ENCODE measurements at places on chromosomes 7 and 10.
A peak's percentile ranks its signal among the peaks of the same experiment; 100 is the strongest.

- no peak for DNase-seq
Measured at GRCh38 chr10:63896992-63897391, 375.8 kb downstream of the REEP3 start.

- no peak for DNase-seq
Measured at GRCh38 chr7:739983-740942, 13.2 kb upstream of the PRKAR1B start.

DNA sequence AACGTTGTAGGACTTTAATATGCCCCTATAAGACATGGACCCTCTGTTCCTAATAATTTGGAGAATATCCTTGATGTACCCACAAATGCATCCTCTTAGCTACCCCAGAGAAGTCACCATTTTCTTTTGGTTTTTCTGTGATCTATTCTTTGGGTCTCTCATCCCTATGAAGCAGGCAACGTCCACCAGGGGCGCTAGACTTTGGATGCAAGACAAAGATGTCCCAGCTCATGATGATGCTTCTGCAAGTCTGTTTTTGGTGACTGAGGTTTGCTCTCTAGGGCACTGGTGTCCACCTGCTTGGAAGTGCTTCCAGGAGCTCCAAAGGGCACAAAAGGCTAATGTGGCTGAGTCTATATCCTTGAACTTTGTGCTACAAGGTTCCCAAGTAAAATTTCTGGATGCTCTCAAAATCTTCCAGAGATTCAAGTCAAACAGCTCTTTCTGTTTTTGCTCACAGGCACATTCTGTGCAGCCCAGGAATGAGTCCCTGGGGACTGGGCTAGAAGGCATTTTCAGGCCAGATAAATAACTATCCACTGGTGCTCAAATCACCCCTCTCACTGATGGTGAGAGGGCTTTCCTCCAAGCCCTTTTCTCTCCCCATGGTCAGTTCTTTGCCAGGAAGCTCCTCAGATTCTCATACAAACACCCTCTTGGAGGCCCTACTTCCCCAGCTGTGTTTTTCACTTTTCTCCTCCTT, 166.4 kb downstream of the C7orf25 start:
- DNase-seq = no peak

DNA sequence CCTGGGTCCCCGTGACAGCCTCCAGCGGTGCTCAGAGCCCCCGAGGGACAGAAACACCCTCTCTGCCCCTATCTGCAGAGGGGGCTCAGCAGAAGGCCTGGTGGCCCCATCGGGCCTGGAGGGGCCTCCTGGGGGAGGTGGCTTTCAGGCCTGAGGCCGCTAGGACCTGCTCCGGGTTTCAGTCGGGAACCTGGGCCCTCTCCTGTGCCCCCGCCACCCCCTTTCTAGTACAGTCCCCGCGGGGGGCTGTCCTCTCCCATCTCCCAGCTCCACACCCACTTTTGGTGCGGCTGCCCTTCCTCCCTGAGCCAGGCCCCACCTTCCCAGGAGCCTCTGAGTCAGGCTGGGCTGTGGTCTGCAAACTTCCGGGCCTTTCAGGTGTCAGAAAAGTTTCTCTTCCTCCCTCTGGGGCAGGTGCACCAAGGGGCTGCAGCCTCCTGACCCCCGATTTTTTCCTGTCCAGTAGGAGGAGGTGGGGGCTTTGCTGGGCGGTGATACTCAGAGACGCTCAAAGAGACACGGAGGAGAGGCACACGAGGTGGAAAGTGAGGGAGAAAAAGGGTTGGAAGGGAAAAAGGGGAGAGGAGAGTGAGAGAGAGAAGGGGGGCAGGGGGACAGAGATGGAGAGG, 692 bp downstream of the CARD11 start:
- DNase-seq = peak; percentile 49

- DNase-seq = no peak
Measured at GRCh38 chr10:129397198-129397974, 69.7 kb upstream of the MGMT start.
